T-cell (primary cell): ENCODE measurements at places on chromosomes 11 and 22. TPM values are rescaled to one million over a fixed set of nuclear protein-coding genes. Genes with fewer than 3 reads are reported as not detected.

- H3K27ac ChIP-seq: no peak overlapping the region
- no peaks in the 10 kb centered on the region for H3K27me3 ChIP-seq
- no peak for DNase-seq
- H3K36me3 ChIP-seq: no peaks in the 10 kb centered on the region
These were observed 44.2 kb upstream of the MICAL2 start for GRCh38 chr11:12066056-12066798.

The TBX10 gene
- not detected for total RNA-seq

- DNase-seq: no peak
- H3K27me3 ChIP-seq: peaks cover 17% of the 10 kb centered on the region
- no peaks in the 10 kb centered on the region for H3K4me1 ChIP-seq
- H3K4me3 ChIP-seq: no peak overlapping the region
These were observed 534.0 kb upstream of the B3GAT1 start for GRCh38 chr11:134945993-134946392.

The TMEM86A gene
- 6.8 TPM for total RNA-seq

- H3K27ac ChIP-seq: peak within 1 kb of the TSS; percentile 96
- peak; percentile 83 for DNase-seq
- peaks cover 21% of the 10 kb centered on the region for H3K36me3 ChIP-seq
- H3K4me1 ChIP-seq: peaks cover 95% of the 10 kb centered on the region
- peak within 1 kb of the TSS; percentile 98 for H3K4me3 ChIP-seq
These were observed at the start of gene LSP1 for GRCh38 chr11:1852877-1853276. LSP1 (plus strand) TSS chr11:1853084; CDS start chr11:1853145, 61 bp downstream.

DNA sequence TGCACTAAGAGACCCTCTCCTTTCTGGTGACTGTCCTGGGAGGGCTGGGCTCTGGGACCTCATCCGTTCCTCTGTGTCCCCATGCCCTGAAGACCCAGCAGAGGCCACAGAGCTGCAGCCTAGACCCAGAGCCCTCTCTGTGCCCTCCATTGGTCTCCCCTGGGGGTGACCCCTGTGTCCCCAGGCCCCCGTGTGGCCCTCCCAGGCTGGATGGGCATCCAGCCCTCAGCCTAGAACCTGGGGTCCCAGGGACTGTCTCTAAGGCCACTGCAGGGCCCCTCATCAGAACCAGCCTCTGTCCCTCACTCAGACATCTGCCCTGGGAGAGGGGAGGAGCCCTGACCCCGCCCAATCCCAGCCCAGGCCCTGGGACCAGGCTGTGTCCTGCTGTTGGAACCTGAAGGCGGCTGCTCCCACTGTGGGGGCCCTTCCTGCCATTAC lies 5.7 kb downstream of the IGLL1 start:
- H3K27ac ChIP-seq: no peak overlapping the region
- H3K4me1 ChIP-seq: no peaks in the 10 kb centered on the region
- no peak overlapping the region for H3K4me3 ChIP-seq
- no peaks in the 10 kb centered on the region for H3K36me3 ChIP-seq
- H3K27me3 ChIP-seq: peaks cover 37% of the 10 kb centered on the region
- DNase-seq: no peak

DNA sequence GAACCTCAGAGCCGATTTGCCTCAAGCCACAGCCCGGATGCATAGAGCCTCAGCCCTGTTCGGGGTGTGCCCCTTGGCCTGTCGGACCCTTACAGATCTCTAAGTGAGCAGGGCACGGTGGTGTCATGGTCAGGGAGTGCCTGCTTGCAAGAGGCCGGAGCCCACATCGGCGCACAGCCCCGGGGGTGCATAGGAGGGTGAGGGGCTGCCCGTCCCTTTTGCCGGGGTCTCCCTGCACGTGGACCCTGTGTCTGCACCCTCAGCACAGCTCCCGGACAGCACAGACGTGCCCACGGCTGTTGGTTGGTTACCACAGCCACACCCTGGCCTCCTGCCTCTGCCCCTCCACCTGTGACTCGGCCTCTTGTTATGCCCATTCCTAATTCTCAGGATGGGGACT lies 6.5 kb downstream of the RAB36 start:
- H3K36me3 ChIP-seq: no peaks in the 10 kb centered on the region
- no peak overlapping the region for H3K4me3 ChIP-seq
- no peak for DNase-seq
- H3K27ac ChIP-seq: no peak overlapping the region
- no peaks in the 10 kb centered on the region for H3K27me3 ChIP-seq

The GSTT2 gene
- total RNA-seq: not detected

The BEST1 gene
- total RNA-seq: 0.23 TPM

The BARX2 gene
- total RNA-seq: not detected

GRCh38 chr22:32717337-32718240 lies 83.9 kb upstream of the TIMP3 start:
- no peak overlapping the region for H3K27ac ChIP-seq
- no peaks in the 10 kb centered on the region for H3K27me3 ChIP-seq
- DNase-seq: no peak
- H3K36me3 ChIP-seq: no peaks in the 10 kb centered on the region
- peaks cover 10% of the 10 kb centered on the region for H3K4me1 ChIP-seq
- no peak overlapping the region for H3K4me3 ChIP-seq

The PPP6R3 gene
- 137 TPM for total RNA-seq

The MIAT gene
- total RNA-seq: 237 TPM

The MYBPC3 gene
- total RNA-seq: not detected

The POU2F3 gene
- not detected for total RNA-seq

GRCh38 chr22:43320943-43321900 lies 21.9 kb downstream of the SCUBE1 start:
- H3K27ac ChIP-seq: no peak overlapping the region
- H3K4me3 ChIP-seq: no peak overlapping the region
- peaks cover 6% of the 10 kb centered on the region for H3K4me1 ChIP-seq
- no peaks in the 10 kb centered on the region for H3K36me3 ChIP-seq

The APOBEC3H gene
- 6.6 TPM for total RNA-seq

DNA sequence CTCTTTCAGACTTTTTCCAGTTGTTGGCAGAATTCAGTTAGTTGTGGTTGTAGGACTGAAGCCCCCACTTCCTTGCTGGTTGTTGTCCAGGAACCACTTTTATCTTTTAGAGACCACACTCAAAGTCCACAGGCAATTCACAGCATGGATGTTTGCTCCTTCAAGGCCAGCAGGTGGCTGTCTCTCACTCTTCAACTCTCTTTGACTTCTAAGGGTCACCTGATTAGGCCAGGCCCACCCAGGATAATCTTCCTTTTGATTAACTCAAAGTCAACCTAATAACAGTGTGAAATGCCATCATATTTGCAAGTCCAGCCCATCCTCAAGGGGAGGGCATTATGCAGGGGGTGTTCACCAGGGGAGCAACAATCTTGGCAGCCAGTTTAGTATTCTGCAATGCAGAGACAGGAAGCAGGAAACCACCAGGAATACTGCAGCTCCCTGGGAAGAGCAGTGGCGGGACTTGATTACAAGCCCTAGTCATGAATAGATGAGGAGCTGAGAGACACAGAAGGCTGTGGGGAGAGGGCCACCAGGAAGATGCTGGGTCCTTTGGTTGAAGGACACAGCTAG lies 52.4 kb downstream of the LRRC74B start:
- H3K36me3 ChIP-seq: no peaks in the 10 kb centered on the region
- H3K27ac ChIP-seq: no peak overlapping the region
- no peak overlapping the region for H3K4me3 ChIP-seq
- peaks cover 5% of the 10 kb centered on the region for H3K4me1 ChIP-seq

The INPP5J gene
- 1.1 TPM for total RNA-seq

GRCh38 chr11:11243209-11243589 lies 109.9 kb downstream of the CSNK2A3 start:
- peak overlapping the region; percentile 79 for H3K27ac ChIP-seq
- H3K36me3 ChIP-seq: no peaks in the 10 kb centered on the region
- H3K4me1 ChIP-seq: peaks cover 16% of the 10 kb centered on the region
- DNase-seq: no peak
- no peaks in the 10 kb centered on the region for H3K27me3 ChIP-seq

DNA sequence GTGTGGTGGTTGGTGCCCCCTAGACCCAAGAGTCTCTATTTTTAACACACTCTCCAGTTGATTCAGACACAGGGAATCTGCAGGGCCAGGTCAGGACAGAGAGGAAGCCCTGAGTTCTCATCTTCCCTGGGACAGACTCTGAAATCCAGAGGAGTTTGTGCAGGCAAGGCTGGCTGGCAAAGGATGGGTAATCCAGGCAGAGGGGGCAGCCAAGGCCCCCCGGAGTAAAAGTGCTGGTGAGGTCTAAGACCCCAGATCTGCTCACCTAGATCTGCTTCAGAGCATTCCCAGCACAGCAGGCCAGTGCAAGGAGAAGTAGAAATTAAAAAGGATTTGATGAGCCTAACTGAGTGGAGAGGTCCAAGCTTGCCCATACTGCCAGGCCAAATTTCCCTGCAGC lies 40.6 kb upstream of the MN1 start:
- no peaks in the 10 kb centered on the region for H3K4me1 ChIP-seq
- no peak overlapping the region for H3K4me3 ChIP-seq
- no peak overlapping the region for H3K27ac ChIP-seq
- DNase-seq: no peak

- H3K4me1 ChIP-seq: no peaks in the 10 kb centered on the region
- no peaks in the 10 kb centered on the region for H3K27me3 ChIP-seq
- H3K4me3 ChIP-seq: no peak overlapping the region
- H3K36me3 ChIP-seq: no peaks in the 10 kb centered on the region
- H3K27ac ChIP-seq: no peak overlapping the region
These were observed 104.9 kb downstream of the KCNC1 start for GRCh38 chr11:17839450-17839849.

DNA sequence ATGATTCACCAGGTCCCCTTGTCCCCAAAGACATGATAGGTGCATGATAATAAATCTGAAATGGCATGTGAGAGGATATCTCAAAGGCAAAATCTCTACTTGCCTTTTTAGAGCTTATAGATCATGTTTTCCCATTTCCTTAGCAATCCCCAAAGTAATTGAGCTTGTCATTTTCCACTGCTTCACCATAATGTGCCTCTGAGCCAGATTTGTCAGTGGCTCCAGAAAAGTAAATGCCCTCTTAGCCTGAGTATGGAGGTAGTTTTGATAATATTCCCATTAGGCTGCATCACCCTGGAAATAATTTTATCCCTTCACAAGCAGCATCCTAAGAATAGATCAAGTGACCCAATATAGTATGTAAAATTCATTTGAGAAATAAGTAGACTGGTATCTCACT lies 36.7 kb upstream of the ADSL start:
- H3K4me1 ChIP-seq: peaks cover 15% of the 10 kb centered on the region
- no peak for DNase-seq
- H3K36me3 ChIP-seq: peaks cover 86% of the 10 kb centered on the region
- H3K4me3 ChIP-seq: no peak overlapping the region

DNA sequence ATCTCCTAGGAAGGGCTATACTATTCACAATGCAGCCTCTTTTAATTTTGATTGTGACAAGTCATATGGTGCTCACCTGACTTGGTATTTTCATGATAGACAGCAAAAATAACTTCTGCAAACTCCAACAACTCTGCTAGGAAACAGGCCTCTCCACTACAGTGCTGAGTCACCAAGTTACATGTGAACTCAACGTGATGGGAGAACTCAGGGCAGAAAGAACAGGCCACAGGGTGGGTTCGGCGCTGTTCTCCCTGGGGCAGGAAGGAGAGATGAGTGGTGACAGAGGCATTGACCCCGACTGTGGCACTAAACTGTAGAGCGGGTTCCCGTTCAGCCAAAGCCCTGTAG lies 76.6 kb upstream of the UCP3 start:
- no peak overlapping the region for H3K27ac ChIP-seq
- no peaks in the 10 kb centered on the region for H3K27me3 ChIP-seq
- H3K4me1 ChIP-seq: no peaks in the 10 kb centered on the region
- H3K4me3 ChIP-seq: no peak overlapping the region

The SELENOH gene
- total RNA-seq: 113 TPM

The B3GAT1 gene
- total RNA-seq: 6.1 TPM

DNA sequence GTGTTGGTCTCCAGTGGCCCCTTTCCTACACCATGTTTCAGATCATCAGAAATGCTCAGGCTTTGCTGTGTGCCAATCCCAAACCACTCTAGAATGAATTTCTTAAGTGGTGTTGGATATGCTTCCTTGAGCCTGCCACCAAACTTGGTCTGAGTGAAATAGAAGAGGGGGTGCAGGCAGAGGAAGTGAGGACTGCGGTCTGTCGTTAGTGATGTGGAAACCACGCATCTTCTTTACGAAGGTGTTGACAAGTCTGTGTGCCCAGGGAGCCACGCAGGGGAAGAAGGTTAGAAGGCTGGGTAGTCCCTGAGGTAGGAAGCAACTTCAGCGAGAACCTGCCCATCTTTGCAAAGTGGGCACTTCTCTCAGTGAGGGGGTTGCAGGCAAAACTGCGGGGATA lies 187.4 kb upstream of the NAV2 start:
- H3K36me3 ChIP-seq: no peaks in the 10 kb centered on the region
- H3K4me1 ChIP-seq: no peaks in the 10 kb centered on the region
- H3K27me3 ChIP-seq: no peaks in the 10 kb centered on the region
- no peak for DNase-seq

The ACTN3 gene
- total RNA-seq: 0.19 TPM

- H3K36me3 ChIP-seq: no peaks in the 10 kb centered on the region
- H3K27me3 ChIP-seq: peaks cover 68% of the 10 kb centered on the region
- no peak for DNase-seq
- H3K4me3 ChIP-seq: peak overlapping the region; percentile 42
- H3K4me1 ChIP-seq: peaks cover 28% of the 10 kb centered on the region
- no peak overlapping the region for H3K27ac ChIP-seq
These were observed 1.1 kb downstream of the SEPTIN5 start for GRCh38 chr22:19715188-19715930.

The SOX10 gene
- not detected for total RNA-seq

- H3K27ac ChIP-seq: no peak overlapping the region
- no peak overlapping the region for H3K4me3 ChIP-seq
- H3K27me3 ChIP-seq: no peaks in the 10 kb centered on the region
- no peaks in the 10 kb centered on the region for H3K36me3 ChIP-seq
- H3K4me1 ChIP-seq: no peaks in the 10 kb centered on the region
- no peak for DNase-seq
These were observed 242.9 kb downstream of the NELL1 start for GRCh38 chr11:20912065-20912821.

GRCh38 chr22:32701034-32701433 lies 100.5 kb upstream of the TIMP3 start:
- no peak overlapping the region for H3K27ac ChIP-seq
- no peak for DNase-seq
- peaks cover 9% of the 10 kb centered on the region for H3K27me3 ChIP-seq
- no peaks in the 10 kb centered on the region for H3K36me3 ChIP-seq

- no peaks in the 10 kb centered on the region for H3K4me1 ChIP-seq
- no peaks in the 10 kb centered on the region for H3K27me3 ChIP-seq
- no peak for DNase-seq
- H3K27ac ChIP-seq: no peak overlapping the region
- H3K4me3 ChIP-seq: no peak overlapping the region
These were observed 192.2 kb downstream of the ST3GAL4 start for GRCh38 chr11:126547691-126548090.

GRCh38 chr22:47213571-47214230 lies 451.3 kb downstream of the TBC1D22A start:
- no peak overlapping the region for H3K27ac ChIP-seq
- H3K36me3 ChIP-seq: no peaks in the 10 kb centered on the region
- peak; percentile 28 for DNase-seq
- H3K4me1 ChIP-seq: no peaks in the 10 kb centered on the region
- H3K4me3 ChIP-seq: no peak overlapping the region

- H3K4me3 ChIP-seq: no peak overlapping the region
- no peak for DNase-seq
- peaks cover 7% of the 10 kb centered on the region for H3K4me1 ChIP-seq
- no peak overlapping the region for H3K27ac ChIP-seq
- no peaks in the 10 kb centered on the region for H3K27me3 ChIP-seq
These were observed 48.8 kb downstream of the NAT10 start for GRCh38 chr11:34154059-34154875.
